Umbilical cord (tissue), 2 donors: ENCODE measurements at places on chromosomes 16 and 17.

- no peak for DNase-seq
These were observed 22.0 kb downstream of the TEX14 start for GRCh38 chr17:58669853-58670252.

GRCh38 chr16:84552135-84552534 lies 47.7 kb upstream of the MEAK7 start:
- peak; percentile 50 for DNase-seq

DNA sequence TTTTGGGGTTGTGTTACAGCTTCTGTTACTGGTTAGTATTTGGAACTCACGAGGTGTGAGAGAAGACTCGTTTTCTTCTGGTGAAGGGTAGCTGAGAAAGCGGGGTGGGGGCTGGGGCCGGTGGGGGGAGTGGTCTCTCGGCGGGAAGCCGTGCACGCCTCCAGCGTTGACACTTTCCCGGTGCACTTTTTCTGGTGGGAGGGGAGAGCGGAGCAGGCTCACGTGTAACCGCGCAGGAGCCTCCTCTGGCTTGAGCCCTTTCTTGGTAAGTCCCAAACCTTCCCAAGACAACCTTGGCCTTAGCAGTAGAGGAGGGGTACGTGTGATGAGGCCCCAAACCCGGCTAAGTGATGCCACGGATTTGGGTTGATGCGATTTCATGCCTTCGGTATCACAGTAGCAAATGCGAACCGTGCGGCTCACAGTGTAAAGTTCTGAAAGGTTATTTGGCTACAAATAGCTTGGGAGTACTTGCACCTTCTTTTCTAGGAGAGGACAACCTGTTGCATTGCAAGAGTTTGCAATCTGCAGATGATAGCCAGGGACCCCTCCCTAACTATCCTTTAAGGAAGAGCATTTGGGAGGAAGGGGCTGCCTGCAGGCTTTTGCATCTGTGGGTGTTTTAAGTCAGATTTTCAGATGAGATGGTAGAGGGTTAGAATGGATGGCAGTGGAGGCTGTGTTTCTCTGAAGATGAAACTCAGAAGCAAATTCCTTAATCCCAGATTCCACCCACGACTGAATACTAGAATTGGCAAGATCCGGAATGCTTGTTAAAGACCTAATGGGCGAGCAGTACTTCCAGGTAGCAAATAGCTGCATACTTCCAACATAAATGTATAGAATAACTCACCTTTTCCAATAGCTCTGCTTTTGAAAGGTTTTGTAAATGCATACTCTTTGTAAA lies 1.5 kb downstream of the HLF start:
- DNase-seq, result no peak

- DNase-seq, result no peak
These were observed 4.8 kb downstream of the ZNF500 start for GRCh38 chr16:4762205-4762604.

GRCh38 chr17:28426081-28426519 lies 20.1 kb upstream of the SLC46A1 start:
- DNase-seq, result no peak

DNA sequence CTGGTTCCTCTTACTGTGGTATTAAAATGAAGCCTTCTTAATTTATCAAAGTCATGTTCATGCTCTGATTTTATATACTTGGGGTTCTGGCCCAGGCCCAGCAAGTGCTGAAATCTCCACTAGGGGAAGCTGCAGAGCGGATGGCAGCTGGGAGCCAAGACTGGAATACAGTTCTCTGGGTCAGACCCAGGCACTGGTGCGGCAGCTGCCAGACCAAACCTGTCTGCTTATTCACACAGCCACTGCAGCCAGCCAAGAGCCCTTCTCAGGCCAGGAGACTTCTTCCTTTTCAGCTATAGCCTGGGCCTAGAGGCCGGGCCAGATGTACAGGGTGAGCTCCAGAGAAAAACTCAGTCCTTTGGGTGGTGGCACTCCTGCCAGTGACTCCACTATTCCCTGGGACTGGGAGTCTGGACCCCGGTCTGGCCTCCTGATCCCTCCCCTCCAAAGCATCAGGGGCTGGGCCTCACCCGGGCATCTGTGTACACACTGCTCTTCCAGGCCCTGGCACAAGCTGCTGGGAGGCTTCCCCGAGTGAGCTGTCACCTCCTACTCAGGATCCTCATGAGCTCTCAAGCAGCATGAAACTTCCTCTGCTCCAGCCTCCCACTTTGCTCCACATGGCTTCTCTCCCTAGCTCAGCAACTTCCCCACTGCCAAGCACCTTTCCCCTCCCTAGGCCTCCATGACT lies 24.4 kb downstream of the ATP6V0D1 start:
- DNase-seq, result peak; percentile 80

DNA sequence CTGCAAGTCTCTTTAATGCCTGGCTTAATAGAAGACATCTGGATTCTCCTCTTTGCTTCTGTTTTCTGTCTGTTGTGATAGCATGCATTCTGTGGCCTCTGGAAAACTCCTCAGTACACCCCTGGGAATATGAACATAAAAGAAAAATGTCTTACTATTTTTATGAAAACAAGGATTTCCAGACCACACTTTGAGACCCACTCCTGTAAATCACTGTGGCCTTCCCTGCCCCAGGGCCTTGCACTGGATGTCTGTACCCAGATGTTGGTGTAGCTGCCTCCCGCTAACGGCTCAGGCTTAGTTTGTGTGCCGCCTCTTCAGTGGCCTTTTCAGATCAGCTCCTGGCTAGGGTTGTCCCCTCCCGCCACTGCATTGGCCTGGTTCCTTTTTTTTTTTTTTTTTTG lies 126.6 kb downstream of the SOCS1 start:
- DNase-seq, result peak; percentile 95

DNA sequence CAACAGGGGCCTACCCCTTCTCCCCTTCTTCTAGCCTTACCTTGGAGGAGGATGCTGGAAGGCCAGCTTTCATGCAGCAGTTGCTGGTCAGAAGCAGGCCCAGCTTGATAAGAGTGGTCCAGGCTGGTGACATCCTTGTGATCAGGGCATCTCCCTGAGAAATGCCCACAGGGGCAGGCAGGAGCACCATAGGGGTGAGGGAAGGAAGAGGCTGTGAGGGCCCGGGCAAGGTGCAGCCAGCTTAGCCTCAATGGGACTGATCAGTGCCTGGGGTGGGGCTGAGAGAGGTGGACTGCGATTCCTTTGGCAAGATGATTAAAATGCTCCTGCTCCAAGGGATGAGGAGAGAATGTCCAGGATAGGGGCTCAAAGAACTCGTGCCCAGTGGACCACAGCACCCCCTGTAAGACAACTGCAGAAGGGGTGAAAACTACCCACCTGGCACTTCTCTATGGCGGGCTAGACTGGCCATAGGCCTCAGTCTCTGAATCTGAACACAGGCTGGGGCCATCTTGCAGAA lies 9.5 kb upstream of the GALK1 start:
- no peak for DNase-seq

- peak; percentile 61 for DNase-seq
These were observed 8.0 kb downstream of the ALOX12B start for GRCh38 chr17:8079291-8080207.

DNA sequence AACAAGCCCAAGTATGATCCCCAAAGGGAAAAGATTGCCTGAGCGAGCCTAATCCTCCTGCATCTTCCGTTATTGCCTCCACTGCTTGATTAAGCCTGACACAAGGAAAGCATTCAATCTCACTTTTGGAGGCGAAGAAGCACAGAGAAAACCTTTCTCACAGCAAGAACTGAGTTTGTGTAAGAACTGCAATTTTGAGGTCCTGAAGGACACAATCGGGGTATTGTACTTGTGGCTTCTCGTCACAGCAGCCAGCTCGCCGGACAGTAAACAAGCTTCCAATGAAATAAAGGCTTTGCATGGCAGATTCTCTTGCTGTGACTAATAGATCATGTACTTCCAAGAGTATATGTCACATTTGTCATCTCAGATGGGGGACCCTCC lies 18.7 kb upstream of the FOXF1 start:
- DNase-seq, result no peak

DNA sequence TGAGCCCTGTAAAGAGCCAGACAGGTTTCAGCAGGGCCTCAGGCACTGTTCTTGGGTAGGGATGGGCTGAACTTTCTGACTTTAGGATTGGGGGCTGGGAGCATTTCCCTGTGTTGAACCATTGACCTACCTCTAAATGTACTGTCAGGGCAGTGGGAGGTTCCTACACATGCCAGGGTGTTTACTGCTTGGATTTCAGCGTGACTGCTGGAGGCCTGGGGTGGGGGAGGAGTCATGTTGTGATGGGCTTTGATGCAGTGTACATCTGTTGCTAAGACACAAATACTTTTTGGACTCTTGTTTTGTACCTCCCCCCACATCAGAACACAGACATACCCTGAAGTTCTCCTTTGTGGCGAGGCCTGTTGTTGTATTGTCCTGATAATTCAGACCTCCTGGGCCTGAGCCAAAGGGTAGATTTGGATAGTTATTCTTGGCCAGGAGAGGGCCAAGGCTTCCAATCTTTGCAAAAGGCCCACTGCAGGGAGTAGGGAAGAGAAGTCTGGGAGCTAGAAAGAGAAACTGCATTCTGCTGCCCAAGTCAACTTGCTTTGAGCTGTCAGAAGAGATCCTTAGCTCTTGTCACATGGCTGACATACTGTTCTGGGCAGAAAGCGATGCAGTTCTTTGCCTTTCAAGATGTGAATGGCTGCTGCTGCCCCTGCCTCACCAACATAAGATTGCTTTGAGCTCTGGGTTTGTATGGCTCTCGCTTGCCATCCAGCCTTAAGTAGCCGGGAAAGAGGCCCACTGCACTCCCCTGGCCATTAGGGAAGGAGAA lies 3.7 kb downstream of the NFE2L1 start:
- peak; percentile 90 for DNase-seq

- DNase-seq, result no peak
These were observed 24.9 kb downstream of the DCUN1D3 start for GRCh38 chr16:20875355-20875650.

GRCh38 chr17:58822148-58823050 lies 66.7 kb downstream of the PPM1E start:
- no peak for DNase-seq

DNA sequence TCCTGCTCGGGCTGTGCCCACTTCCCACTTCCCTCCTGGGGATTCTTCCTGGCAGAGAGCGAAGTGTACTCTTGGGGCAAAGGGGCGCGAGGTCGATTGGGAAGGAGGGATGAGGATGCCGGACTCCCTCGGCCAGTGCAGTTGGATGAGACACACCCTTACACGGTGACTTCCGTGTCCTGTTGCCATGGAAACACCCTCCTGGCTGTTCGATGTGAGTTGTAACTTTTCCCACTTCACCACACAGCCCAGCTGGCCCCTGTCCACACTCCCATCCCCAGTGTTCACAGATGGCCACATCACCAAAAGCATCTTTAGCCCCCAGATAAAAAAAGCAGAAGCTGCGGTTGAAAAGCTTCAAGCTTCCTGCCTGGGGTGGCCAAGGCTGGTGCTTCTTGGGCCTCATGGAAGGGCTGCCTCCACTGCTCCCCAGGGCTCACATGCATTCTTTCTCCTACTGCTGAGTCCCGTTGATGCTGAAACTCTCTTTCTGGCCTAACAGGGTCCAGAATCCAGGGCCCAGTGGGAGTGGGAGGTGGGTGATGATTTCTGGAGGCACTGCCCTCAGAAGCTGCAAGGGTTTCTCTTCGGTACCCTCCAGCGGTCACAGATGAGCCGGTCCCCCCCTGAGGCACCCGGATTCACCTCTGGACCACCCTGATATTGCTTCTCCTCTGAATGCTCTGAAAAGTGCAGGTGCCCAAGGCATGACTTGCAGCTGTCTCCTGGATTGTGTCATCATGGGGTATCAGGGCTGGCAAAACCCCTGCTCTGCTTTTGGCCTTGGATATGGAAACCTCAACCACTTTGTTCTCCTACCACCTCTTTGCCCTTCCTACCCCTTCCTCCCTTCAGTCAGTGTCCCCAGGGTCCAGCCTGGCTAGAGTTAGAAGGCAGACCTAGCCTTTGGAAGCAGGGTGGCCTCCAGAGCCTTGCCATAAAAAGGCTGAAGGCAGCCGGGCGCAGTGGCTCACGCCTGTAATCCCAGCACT lies 2.2 kb upstream of the TRAF4 start:
- DNase-seq, result no peak

- DNase-seq, result no peak
These were observed 2.6 kb upstream of the AATF start for GRCh38 chr17:36945959-36946725.

DNA sequence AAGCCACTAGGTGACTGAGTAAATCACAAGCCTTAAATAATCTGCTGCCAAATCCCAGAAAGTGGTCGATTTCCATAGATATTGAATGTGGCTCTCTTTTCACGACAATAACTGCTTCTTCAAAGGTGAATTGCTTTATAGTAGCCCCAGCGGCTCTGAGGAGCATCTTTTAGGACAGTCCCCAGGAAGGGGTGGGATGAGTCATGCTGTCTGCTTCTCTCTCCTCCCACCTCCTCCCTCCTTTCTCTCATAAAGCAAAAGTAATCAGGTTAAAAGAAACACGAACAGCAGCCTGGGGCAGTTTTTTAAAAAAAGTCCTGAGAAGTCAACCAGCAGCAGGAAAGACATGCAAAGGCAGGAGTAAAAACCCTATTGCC lies 1.8 kb downstream of the KIAA0513 start:
- DNase-seq, result peak; percentile 82

DNA sequence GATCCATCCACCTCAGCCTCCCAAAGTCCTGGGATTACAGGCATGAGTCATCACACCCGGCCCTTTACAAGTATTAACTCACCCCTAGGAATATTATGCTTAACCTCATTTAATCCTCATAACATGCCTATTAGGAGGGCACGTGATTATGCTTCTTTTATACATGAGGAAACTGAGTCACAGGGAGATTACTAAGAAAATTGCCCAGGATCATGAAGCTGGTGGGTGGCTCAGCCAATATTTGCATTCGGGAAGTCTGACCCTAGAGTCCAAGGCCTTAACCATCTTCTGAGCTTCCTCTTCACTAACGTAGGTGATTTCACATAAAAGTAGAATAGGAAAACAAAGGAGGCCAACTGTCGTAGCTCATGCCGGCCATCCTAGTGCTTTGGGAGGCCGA lies 19.0 kb upstream of the SNN start:
- DNase-seq, result no peak

DNA sequence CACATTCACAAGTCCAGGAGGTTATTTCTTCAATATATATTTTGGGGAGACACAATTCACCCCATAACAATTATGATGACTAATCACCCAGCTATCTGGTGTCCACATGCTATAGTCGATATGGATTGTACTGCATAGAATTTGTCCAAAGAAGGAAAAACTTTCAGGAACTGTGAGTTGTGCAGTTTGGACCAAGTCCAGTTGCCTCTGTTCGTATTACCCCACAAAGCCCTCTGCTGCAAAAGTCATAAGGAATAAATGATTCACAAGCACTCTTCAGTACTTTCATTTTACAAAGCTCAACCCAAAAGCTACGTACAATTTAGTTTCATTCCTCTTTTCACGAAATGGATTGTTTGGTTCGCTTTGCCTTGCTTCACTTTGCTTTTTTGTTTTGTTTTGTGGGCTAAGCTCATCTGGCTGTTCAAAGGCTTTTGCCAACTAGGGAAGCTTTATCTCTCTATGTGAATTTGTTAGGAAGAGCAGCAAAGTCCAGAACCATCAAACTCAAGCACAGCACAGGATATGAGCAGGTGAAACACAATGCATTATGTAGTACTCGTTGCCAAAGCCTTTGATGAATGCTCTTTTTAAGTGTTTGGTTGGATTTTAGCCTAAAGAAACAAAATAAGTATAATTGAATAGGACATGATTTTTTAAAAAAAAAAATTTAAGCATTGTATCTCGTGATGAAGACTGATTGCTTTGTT lies 98.6 kb downstream of the ZNF18 start:
- no peak for DNase-seq
